Esophagus squamous epithelium (tissue), 5 donors: ENCODE measurements at places on chromosomes 7 and 10.
A peak's percentile ranks its signal among the peaks of the same experiment; 100 is the strongest.

DNA sequence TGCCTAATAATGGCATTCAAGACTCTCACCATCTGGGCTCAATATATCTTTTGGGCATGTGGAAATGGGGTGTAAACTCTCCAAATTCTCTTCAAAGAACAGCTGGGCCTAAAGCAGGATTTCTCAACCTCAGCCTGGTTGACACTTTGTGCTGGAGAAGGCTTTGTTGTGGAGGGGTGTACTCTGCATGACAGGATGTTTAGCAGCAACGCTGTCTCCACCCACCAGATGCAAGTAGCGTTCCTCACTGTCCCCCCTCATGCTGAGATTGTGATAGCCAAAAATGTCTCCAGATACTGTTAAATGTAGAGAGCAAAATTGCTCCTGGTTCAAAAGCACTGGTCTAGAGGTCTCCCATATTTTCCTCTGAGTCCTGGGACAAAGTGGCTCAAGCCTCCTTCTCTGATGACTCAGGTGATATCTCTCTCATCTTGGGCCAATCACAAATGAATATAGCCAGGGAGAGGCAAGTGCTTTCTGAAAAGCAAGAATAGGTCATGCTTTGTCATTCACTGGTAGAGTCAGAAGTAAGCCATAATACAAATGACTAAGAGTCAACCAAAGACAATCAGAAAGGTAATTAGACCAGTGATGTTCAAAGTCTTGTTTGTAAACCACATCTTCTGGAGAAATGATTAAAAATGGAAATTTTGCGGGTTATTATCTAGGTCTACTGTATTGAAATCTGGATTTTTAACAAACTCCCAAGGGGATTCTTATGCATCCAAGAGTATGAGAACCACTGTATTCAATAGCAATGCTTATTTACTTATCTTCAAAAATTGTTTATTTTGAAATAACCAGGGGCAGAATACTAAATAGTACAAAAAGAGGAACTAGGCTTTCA lies 330.8 kb downstream of the PTEN start:
- peaks cover 10% of the 10 kb centered on the region for H3K4me1 ChIP-seq
- H3K36me3 ChIP-seq = no peaks in the 10 kb centered on the region
- DNase-seq = no peak
- H3K4me3 ChIP-seq = no peak overlapping the region
- no peak overlapping the region for H3K27ac ChIP-seq

DNA sequence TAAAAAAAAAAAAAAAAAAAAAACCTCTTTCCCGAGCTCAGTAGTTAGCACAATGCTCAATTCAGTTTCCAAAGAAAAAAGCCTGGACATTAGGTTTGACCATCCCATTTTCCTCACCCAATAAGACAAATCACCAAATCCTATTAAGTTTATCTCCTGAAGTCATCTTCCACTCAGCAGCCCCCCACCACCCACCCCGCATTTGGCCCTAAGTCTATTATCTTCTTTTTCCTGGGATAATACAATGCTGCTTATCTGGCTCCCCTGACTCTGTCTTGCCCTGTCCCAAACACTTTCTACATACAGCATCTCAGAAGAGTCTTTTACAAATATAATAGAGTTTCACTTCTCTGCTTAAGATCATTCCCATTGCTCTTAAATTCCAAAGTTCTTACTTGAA lies 17.8 kb upstream of the LMOD2 start:
- H3K36me3 ChIP-seq = no peaks in the 10 kb centered on the region
- no peak for DNase-seq
- no peaks in the 10 kb centered on the region for H3K27me3 ChIP-seq
- H3K4me3 ChIP-seq = no peak overlapping the region
- H3K4me1 ChIP-seq = no peaks in the 10 kb centered on the region

DNA sequence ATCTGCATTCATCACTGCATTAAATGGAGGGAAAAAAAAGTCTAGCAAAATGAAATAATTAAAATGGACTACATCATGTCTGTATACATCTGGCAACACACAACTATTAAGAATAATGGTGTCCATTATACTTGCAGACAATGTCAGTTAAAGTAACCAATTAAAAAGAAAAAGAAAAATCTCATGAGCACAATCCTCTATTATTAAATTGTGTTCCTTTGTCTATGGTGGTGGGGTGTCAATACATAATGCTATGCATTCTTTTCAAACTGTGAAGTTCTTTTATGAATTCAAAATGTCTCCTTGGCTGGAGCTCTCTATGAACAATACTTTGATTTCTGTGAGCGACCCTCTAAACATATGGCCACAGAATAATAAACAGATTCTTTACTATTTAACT lies 63.5 kb downstream of the NRP1 start:
- DNase-seq = no peak
- H3K27ac ChIP-seq = no peak overlapping the region
- H3K4me1 ChIP-seq = peaks cover 12% of the 10 kb centered on the region
- H3K36me3 ChIP-seq = no peaks in the 10 kb centered on the region
- no peaks in the 10 kb centered on the region for H3K27me3 ChIP-seq

DNA sequence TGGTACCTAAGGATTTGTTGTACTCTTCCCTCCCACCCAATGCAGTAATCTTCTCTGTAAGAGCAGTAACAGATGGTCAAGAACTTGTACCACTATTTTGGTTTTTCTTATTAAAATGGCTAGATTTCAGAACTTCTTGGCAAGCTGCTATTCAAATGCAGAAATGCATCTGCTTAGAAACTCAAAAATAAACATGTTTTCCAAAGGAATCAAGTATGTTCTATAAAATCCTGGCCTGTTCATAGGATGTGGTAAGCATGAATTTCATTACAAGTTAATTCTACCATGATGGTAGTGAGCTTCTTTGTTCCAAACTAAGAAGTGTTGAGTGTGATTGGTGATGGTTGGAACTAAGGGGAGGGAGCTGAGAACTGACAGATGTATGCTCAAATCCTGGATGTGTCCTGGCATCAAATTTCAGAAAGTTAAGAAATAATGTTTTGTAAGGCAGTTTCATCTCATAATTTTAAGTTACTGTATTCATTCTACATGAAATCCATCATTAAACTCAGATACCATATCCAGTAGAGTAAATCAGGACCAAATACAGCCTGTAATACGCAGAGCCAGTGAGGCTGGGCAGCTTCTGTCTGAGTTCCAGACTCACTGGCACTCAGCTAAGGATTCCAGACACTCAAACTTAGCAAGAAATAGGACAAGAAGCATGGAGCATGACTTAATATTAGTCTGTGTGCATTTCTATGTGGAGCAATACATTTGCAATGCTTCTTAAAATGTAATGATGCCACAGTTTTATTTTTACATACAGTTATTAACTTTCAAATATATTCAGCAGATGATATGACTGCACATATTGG lies 119.6 kb downstream of the TES start:
- H3K27me3 ChIP-seq = no peaks in the 10 kb centered on the region
- no peaks in the 10 kb centered on the region for H3K4me1 ChIP-seq
- H3K4me3 ChIP-seq = no peak overlapping the region

DNA sequence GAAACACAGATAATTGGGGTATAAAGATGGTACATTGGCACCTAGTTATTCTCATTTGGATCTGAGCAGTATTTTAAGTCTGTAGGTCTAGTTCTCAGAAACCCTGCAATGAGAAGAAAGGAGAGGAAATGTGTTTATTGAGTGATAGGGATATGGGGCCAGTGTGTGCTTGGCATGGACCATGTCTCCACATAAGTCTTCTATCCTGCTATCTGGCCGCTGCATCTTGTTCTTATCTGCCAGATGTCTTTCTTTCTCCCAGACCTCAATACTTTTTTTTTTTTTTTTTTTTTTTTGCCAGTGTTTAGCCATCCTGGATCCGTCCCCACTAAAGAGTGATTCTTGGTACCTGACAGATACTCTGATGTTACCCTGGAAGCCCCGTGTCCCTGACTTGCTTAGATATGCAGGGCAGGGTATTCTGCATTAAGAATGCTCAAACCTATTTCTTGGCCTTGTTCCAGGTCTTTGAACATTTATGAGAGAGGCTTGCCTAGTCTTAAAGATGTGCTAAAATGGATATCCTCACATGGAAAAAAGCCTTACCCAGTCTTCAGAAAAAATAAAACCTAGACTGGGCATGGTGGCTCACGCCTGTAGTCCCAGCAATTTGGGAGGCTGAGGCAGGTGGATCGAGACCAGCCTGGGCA lies 10.0 kb downstream of the MTURN start:
- no peaks in the 10 kb centered on the region for H3K27me3 ChIP-seq
- no peak for DNase-seq
- H3K36me3 ChIP-seq = no peaks in the 10 kb centered on the region
- H3K27ac ChIP-seq = peak overlapping the region; percentile 86
- H3K4me1 ChIP-seq = peaks cover 35% of the 10 kb centered on the region
- H3K4me3 ChIP-seq = no peak overlapping the region

DNA sequence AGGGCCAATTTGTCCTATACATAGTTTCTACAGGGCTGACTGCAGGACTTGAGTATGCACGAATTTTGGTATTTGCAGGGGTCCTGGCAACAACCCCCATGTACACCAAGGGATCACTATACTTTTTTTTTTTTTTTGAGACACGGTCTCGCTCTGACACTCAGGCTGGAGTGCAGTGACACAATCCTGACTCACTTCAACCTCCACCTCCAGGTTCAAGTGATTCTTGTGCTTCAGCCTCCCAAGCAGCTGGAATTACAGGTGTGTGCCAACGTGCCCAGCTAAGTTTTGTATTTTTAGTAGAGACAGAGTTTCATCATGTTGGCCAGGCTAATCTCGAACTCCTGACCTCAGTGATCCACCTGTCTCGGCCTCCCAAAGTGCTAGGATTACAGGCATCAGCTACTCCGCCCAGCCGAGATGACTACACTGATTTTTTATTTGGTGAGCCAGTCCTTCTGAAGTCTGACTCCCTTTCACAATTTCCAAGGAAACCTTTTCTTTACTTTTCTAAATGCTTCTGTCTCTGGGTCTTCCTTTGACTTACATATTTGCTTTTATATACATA lies 19.8 kb downstream of the CFAP70 start:
- no peak overlapping the region for H3K4me3 ChIP-seq
- no peak overlapping the region for H3K27ac ChIP-seq
- H3K4me1 ChIP-seq = no peaks in the 10 kb centered on the region
- no peaks in the 10 kb centered on the region for H3K36me3 ChIP-seq
- no peak for DNase-seq
- H3K27me3 ChIP-seq = no peaks in the 10 kb centered on the region

GRCh38 chr10:111523016-111523415 lies 446.2 kb downstream of the ADRA2A start:
- H3K4me3 ChIP-seq = no peak overlapping the region
- no peak overlapping the region for H3K27ac ChIP-seq
- H3K36me3 ChIP-seq = no peaks in the 10 kb centered on the region
- DNase-seq = no peak
- no peaks in the 10 kb centered on the region for H3K27me3 ChIP-seq

GRCh38 chr7:111082351-111082750 lies 8.6 kb upstream of the LRRN3 start:
- H3K27ac ChIP-seq = no peak overlapping the region
- no peaks in the 10 kb centered on the region for H3K27me3 ChIP-seq
- no peaks in the 10 kb centered on the region for H3K36me3 ChIP-seq

DNA sequence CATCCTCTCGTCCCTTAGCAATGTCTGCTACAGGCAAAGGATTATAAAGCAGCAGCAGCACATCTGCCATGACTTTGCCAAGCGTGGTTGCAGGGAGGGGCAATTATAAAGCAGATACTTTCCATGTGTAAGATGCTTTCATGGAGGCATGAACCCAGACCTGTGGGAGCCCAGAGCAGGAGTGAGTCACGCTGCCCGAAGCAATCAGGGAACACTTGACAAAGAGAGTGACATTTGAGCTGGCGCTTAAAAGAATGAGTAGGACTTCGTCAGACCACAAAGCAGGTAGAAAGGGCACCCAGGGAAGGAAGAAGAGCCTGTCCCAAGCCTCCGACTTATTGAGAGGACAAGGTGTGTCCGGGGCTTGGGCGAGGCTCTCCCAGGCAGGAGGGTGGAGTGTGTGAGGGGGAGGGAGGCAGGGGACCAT lies 147.2 kb downstream of the MYOF start:
- H3K36me3 ChIP-seq = peaks cover 100% of the 10 kb centered on the region
- DNase-seq = no peak
- peak overlapping the region; percentile 53 for H3K27ac ChIP-seq
- H3K4me3 ChIP-seq = no peak overlapping the region

DNA sequence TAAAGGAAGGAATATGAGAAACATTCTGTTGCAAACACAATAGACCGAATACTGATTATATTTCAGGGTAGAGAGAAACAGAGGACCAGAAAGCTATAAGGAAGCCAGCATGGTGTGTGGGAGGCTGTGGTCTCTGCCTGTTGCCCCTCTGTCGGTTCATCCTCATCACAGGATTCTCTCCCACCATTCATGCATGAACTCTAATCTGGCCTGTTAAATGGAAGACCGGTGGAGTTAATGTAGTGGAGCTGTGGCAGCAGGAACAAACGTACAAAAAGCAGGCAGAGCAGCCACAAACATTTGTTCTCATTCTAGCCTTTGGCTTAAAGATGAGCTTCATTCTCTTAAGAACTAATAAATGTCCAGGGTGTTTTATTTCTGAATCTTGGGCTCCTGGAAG lies 902.4 kb downstream of the LRMDA start:
- no peaks in the 10 kb centered on the region for H3K27me3 ChIP-seq
- no peak for DNase-seq
- no peaks in the 10 kb centered on the region for H3K36me3 ChIP-seq
- no peak overlapping the region for H3K4me3 ChIP-seq
- no peak overlapping the region for H3K27ac ChIP-seq
- H3K4me1 ChIP-seq = peaks cover 32% of the 10 kb centered on the region

- H3K4me1 ChIP-seq = no peaks in the 10 kb centered on the region
- H3K27ac ChIP-seq = peak overlapping the region; percentile 76
- H3K36me3 ChIP-seq = peaks cover 38% of the 10 kb centered on the region
- no peak for DNase-seq
Measured at GRCh38 chr7:2795906-2796305, 48.2 kb downstream of the GNA12 start.

GRCh38 chr7:149716007-149716931 lies 57.1 kb downstream of the ZNF467 start:
- H3K4me1 ChIP-seq = peaks cover 30% of the 10 kb centered on the region
- H3K36me3 ChIP-seq = no peaks in the 10 kb centered on the region
- no peaks in the 10 kb centered on the region for H3K27me3 ChIP-seq
- peak overlapping the region; percentile 74 for H3K4me3 ChIP-seq
- peak overlapping the region; percentile 87 for H3K27ac ChIP-seq

GRCh38 chr10:129601737-129602136 lies 134.7 kb downstream of the MGMT start:
- no peak overlapping the region for H3K27ac ChIP-seq
- no peaks in the 10 kb centered on the region for H3K36me3 ChIP-seq
- H3K4me1 ChIP-seq = no peaks in the 10 kb centered on the region
- no peak for DNase-seq
- H3K27me3 ChIP-seq = no peaks in the 10 kb centered on the region
- H3K4me3 ChIP-seq = no peak overlapping the region

GRCh38 chr7:50792342-50793119 lies 9.8 kb upstream of the GRB10 start:
- H3K27me3 ChIP-seq = peaks cover 39% of the 10 kb centered on the region
- DNase-seq = no peak
- H3K4me1 ChIP-seq = no peaks in the 10 kb centered on the region
- H3K4me3 ChIP-seq = peak overlapping the region; percentile 66
- H3K36me3 ChIP-seq = no peaks in the 10 kb centered on the region
- H3K27ac ChIP-seq = peak overlapping the region; percentile 84

DNA sequence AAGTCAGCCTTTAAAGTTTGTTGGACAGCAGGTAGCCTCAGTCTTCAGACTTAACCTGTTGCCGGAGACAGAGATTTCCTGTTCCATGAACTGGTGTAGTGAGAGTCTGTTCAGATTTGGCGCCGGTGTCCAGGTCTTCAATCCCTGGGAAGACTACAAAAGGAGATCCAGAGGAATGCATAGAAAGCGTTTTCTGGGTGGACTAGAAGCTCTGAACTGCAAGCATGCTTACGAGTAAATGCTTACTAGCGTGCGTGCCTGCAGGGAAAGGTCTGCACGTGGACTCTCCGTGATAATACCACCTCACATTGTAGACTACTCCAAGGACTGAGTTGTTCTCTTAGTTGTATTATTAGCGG lies 878 bp downstream of the GLRX3 start:
- H3K4me1 ChIP-seq = peaks cover 42% of the 10 kb centered on the region
- peak overlapping the region; percentile 99 for H3K4me3 ChIP-seq
- H3K36me3 ChIP-seq = peaks cover 11% of the 10 kb centered on the region
- no peaks in the 10 kb centered on the region for H3K27me3 ChIP-seq
- H3K27ac ChIP-seq = peak overlapping the region; percentile 88
- no peak for DNase-seq
